ENCODE measurements at places on chromosomes 5 and 9.

DNA sequence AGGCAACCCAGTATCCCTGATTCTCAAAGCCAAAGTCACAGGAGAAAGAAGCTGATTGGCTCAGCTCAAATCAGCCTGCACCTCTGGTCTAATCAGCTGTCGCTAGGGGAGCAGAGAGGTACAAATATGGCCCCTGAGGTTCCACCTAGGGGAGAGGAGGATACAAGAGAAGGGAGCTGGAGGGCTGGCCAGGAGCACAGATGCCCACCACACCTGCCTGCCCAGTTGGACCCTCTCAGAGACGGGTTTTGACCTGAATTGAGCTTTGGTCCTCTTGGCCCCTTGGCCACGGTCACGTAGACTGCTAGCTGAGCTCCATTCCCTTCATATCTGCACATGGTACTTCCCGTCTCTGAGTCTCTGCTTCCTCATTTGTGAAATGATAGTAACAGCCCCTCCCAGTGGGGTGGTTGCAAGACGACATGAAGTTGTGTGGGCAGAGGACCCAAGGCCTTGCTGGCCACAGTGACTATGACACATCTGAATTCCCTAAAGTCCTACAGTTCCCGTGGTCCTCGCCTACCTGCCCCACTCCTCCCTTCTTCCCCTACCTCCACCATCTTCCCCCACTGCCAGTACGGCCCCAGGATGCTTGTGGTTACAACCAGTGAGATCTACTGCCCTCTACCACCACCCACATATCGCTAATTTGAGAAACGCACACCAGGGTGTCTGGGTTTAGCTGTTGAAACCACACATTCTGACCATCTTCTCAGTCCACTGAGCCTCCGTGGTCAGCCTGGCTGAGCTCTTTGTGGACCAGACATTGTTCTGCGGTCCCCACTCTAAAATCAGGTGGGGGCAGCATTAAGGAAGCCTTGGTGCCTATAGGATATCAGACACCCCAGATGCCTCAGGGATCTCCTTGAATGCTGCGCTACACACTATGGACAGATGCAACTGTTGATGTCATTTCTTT, 60.3 kb upstream of the NEK6 start:
- DNase-seq, result no peak

DNA sequence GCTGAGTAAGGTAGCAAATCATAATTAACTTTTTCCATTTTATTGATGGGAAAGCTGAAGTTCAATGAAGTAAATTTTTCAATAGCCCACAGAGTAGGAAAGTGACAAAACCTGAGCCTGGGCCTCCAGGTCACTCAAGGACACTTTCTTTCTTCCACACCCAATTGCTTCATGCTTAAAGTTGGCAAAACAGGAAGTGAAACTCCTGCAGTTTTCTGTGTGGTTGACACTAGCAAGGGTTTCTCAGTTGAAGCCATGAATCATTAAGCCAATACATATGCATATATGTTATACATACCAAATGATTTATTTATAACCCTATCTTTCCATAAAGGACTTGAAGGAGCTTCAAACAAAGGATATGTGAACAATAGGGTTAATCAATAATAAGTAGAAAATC, 13.9 kb downstream of the TLR4 start:
- no peak for DNase-seq

- DNase-seq, result no peak
Measured at GRCh38 chr5:145245354-145245753, 589.8 kb downstream of the PRELID2 start.

DNA sequence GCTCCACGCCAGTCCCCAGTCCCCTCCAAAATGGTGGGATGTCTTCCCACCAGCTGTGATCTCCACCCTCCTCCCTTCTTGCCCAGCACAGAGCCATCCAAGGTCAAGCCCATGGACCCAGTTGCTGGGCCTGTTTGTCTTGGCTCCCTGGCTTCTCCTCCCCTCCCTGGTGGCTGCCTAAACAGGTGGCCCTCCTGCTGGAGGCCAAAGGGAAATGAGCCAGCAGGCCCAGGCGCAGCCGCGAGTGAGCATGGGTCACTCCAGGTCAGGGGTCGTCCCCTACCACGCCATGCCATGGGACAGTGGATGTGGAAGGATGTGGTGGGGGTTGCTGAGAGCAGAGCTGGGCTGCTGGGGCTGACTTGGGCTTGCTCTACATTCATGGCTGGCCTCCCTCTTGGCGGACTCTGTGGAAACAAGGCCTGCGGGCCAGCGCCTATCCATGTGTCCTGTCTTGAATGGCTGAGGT, 33.6 kb downstream of the COL15A1 start:
- DNase-seq, result no peak

DNA sequence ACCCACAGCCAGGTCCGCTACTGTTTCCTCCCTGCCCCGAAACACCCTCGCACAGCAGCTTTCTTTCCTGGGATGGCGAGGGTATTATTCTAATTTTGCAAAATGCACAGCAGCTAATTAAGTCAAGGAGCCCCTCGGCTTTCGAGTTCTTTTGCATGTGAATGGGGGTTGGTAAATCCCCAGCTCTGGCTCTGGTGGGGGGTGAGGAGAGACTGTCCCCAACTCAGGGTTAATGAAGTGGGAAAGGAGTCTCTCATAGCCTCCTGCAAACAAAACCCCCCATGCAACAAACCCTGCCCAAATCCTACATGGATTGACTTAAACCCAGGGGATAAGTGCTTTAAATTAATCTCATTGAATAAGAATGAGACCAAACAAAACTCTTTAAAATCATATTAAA, 8.8 kb downstream of the BARHL1 start:
- DNase-seq, result no peak

GRCh38 chr5:76809141-76809540, 9.7 kb upstream of the F2RL1 start:
- no peak for DNase-seq

GRCh38 chr9:109251080-109251775, 69.6 kb downstream of the EPB41L4B start:
- no peak for DNase-seq

DNA sequence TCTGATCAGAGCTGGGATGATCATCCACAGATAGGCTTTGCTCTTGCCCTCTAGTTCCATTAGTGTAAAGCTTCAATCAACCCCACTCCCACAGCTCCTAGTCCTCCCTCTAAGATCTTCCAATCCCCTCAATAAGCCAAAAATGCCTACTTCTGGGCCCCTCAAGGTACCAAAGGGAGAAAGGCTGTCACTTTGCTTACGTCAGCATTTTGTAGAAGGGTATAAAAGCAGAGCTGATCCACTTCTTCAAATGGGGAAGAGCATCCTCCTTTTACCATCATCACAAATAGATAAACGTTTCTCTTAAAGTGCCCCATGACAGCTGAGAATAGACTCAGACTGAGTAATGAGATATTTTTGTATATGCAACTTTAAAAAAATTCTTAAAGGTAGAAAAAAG, 13.1 kb upstream of the ADGRV1 start:
- DNase-seq, result no peak

DNA sequence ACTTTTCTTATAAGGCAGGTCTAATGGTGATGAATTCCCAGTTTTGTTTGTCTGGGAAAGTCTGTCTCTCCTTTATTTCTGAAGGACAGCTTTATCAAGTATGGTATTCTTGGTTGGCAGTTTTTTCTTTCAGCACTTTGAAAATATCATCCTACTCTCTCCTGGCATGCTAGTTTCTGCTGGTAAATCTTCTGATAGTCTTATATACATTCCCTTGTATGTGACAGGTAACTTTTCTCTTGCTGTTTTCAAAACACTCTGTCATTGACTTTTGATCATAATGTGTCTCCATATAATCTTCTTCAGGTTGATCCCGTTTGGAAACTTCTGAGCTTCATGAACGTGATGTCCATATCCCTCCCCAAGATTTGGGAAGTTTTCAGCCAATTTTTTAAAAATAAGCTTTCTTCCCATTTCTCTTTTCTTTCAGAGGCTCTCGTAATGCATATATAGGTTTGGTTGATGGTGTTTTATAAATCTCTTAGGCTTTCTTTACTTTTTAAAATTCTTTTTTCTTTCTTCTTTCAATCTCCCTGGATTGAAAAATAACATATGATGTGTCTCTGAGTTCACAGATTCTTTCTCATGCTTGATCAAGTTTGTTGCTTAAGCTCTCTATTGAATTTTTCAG, 22.5 kb upstream of the GRAMD2B start:
- DNase-seq, result no peak

DNA sequence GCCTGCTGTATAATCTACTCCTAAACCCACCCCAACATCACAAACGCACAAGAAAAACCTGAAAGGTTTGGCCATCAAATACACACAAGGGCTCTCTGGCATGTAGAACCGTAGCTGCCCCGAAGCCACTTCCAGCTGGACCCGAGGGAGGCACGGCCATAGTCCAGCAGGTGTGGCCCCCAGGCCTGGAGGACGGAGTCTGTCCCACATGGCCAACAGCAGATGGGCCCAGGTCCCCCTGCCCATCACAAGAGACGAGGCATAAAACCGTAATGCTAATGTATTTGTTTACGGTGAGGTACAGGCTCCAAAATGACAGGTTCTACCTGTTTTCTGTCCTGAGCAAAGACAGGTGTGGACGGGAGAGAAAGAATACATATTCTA, 234.2 kb downstream of the SYK start:
- DNase-seq, result no peak

DNA sequence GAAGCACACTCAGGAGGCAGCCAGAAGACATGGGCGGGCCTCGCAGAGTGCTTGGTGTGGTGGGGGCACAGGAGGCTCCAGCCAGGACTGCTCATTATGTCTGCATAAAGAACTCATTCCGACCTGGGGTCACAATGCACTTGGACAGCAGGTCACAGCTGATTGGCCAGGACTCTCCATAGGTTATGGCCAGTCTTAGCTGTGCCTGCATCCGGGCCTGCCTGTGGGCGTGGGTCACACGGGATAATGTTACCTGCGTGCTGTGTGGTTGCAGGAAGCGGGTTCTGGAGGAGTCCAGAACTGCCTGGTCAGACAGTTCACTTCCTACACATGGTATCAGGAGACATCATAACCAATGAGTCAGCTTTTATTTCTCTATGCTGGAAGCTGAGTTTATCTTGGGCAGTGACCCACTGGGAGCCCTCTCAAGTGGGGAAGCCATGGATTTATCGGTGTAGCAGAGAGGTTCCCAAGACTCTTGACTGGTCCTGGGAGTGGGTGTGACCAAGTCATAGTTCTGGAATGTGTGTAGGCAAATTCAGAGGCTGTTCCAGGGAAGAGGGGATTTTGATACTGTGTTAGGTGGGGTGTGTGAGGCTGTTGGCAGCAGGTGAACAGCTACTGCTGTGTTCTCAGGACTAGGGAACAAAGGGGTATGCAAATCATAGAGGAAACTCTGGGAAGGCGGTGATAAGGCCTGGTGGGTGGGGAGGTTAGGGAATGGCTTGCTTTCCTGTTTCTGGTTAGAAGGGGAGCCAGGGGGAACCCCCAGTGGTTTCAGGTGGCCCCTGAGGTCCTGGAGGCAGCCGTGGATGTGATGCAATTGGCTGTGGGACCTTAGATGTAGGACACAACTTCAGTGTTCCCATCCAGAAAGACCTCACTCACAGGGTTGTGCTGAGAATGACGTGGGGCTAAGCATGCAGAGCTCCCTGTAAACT, 51.3 kb downstream of the ARHGEF37 start:
- DNase-seq, result no peak

DNA sequence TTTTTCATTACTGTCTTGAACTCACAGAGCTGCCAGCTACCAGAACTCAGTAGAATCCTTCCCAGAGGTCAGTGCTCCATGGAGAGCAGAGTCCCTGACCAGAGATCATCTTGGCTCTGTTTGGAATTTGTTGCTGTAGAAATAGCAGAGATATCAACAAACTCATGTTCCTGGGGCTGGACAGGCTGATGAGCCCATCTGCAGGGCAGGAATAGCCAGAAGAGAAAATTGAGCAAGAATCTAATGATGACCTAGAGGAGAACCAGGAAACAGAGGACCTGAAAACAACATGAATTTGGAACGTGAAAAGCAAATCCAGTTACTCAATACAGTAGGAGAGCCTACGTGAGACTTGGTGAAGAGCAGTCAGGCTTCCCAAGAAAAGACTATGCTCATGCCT, 437.8 kb downstream of the PLK2 start:
- DNase-seq, result no peak

- DNase-seq, result peak; percentile 97
Measured at GRCh38 chr9:124835026-124835557, 18.2 kb upstream of the WDR38 start.

DNA sequence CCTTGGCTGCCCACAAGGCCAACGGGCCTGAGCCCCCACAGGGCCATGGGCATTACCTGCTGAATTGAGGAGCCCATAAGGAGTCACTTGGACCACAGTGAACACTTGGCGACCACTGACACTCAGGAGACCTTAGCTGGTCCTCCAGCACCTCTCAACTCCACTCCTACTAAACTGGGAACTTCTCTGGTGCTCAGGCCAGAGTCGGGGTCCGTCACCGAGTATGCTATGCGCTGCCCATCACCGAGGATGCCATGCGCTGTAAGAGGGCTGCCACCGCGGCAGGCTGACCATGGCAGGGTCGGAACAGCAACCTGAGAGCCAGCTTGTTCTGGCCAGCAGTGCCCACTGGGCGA, 600 bp upstream of the SQSTM1 start:
- no peak for DNase-seq

DNA sequence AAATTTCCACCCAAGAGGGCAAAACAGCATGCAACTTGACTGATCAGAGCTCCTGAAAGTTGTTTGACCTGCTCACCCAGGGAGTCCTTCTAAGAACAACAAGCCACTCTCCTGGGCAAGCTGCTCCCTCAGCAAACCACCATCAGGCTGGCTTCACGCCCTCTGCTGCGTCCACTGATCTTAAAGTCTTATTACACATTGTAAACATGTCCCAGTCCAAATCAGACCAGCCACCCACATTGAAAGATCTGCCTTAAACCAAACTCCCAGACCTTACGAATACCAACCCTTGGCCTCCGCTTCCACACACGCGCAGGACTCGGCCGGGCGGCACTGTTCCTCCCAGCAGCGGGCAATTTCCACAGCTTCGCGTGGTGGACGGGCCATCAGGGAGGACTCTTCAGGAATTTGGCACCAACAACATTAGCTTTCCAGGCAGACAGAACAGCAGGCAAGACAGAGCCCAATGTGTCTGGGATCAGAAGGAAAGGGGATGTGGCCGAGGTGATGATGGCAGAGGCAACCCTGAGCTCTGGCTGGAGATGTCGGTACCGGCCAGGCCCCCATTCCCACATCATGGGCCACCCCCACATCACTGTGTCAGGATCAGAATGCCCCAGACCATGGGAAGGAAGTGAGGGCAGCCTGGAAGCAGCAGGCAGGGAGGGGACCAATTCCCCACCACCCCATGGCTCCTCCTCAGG, 56.8 kb downstream of the SEMA4D start:
- no peak for DNase-seq

GRCh38 chr9:128340691-128341434, 536 bp downstream of the SLC27A4 start:
- DNase-seq, result peak; percentile 37

- DNase-seq, result peak; percentile 66
Measured at GRCh38 chr9:87447547-87448432, 49.9 kb upstream of the DAPK1 start.

All from BE2C (cell line).